Stimulated activated CD4-positive, alpha-beta T cell treated with anti-CD3 and anti-CD28 coated beads, Interleukin-12 subunit alpha, Interleukin-12 subunit beta, amount 100 ng/mL, for 48 hours (primary cell): ENCODE measurements at places on chromosomes 16 and 17.

GRCh38 chr16:15808071-15808470 lies 48.8 kb downstream of the MYH11 start:
- DNase-seq: no peak

DNA sequence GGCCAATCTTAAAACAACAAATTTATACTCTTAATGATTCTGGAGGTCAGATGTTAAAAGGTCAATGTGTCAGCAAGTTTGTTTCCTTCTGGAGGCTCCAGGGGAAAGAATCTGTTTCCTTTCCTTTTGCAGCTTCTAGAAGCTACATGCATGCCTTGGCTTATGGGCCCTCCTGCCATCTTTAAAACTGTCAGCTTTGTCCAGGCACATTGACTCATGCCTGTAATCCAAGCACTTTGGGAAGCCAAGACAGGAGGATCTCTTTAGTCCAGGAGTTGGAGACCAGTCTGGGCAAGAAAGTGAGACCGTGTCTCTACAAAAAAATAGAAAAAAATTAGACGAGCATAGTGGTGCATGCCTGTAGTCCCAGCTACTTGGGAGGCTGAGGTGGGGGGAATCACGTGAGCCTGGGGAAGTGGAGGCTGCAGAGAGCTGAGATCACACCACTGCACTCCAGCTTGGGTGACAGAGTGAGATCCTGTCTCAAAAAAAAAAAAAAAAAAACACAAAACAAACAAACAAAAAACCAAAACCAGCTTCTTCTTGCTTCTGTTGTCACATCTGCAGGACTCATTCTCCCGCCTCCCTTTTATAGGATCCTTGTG lies 58.3 kb downstream of the NOS2 start:
- no peak for DNase-seq

- DNase-seq: no peak
Measured at GRCh38 chr17:80163336-80163735, 6.5 kb upstream of the CARD14 start.

DNA sequence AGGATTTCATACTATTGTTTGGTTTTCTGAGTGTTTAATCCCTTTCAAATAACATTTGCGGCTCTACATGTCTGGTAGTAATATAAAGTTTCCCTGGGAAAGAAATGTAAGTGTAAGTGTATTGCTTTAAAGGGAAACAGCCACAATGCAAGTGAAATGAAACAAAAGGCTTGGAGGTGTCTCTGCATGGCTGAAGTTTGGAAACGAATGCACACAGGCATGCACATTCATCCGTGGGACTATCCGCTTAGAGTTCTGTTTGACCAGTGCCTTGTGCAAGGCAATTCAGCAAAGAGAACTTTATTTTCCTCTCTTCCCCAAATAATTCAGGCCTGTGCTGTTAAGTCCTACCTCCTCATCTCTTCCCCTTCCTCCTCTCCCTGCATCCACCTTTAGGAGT lies 56.1 kb upstream of the MRTFB start:
- DNase-seq: no peak

DNA sequence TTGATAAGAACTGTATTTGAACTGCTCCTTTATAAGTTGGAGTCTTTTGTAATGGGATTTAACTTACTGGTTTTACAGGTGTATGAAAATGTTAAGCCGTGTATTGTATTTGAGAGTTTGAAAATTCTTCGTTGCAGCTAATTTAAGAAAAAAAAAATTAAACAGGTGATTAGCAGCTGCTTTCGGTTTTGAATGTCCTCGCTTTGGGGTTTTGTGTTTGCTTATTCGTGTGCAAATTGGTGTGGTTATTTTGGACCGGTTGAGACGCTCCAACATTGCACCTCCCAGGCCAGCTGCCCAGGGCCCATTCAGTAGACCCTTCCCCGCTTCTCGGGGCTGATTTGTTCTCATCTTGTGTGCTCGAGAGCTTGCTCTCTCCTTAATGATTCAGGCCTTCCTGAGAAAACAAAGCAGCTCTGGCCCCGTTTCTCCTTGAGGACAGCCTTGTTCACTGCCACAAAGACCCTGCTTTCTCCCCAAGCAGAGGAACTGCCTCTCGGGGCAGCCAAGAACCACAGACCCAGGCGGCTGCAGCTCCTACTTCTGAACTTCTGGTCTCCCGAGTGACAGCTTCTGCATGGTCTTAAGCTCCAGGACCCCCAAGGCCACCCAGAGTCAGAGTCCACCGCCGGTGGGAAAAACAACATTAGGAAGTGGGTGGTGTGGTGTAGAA lies 100.5 kb downstream of the MSI2 start:
- no peak for DNase-seq

DNA sequence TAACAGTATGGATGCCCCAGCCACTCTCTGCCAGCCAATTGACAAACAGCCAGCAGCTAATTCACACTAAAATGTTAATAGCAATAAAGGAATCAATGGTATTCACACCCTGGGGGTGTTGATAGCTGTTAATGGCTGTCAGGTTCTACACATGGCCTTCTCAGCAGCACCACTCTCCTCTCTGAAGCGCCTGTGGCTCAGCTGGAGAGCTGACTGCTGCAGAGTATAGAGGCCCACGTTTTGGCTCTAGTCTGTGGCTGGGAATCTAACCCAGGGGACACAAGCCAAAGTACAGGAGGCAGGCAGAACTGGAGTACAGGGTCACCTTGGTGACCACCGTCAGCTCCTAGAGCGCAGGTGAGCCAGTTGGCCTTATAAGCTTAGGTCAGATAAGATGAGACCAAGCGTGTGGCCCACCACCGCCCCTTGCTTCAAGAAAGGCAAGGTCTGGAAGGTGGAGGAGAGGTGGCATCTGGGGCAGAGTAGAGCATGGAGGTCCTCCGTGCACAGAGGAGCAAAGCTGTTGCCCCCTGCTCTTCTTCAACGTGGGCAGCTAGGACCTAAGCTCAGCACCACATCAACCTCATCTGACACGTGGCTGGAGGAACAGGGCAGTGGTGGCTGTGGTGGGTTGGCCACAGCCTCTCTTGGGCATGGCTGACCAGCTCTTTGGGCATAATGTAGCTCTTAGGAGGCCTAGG lies 25.4 kb downstream of the CCR7 start:
- no peak for DNase-seq

DNA sequence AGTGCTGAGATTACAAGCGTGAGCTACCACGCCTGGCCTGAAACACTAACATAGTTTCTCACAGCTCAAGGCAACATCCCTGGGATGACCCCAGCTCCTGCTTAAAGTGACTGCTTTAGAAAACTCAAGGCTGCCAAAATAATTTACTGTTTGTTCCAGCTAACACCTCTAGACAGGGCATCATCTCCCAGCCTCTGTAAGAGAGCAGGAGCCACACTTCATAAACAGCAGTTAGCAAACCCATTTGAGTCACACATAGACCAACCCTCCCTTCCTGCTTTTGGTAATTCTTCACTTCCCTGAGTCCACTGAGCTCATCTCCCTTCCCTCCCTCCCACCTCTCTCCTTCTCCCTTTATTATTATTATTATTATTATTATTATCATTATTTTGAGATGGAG lies 201.3 kb downstream of the XYLT1 start:
- no peak for DNase-seq

GRCh38 chr17:57404795-57405490 lies 148.6 kb downstream of the MSI2 start:
- DNase-seq: no peak

- DNase-seq: peak; percentile 42
Measured at GRCh38 chr16:578870-579405, 9.2 kb downstream of the PIGQ start.

DNA sequence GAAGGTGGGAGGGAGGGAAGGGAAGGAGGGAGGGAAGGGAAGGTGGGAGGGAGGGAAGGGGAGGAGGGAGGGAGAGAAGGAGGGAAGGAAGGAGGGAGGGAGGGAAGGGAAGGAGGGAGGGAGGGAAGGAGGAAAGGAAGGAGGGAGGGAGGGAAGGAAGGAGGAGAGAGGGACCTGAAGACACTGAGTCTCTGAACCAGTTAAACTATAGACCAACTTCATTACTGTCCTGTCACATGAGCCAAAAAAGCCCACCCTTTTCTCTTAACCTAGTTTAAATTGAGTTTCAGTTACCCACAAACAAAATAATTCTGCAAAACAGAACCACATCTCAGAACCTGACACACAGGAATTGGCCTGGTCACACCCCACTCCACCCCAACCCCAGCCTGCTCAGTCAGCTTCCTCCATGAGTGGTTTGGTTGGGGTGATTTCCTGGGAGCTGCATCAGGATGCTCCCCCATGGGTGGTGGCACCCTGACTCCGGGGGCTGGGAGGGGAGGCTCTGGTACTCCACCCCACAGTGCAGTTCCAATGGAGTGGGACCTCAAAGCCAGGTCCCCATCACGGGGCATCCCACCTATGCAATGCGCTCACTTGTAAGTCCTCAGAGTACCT lies 4.7 kb upstream of the PRR29 start:
- no peak for DNase-seq

GRCh38 chr16:314795-315299 lies 31.9 kb downstream of the PDIA2 start:
- no peak for DNase-seq

DNA sequence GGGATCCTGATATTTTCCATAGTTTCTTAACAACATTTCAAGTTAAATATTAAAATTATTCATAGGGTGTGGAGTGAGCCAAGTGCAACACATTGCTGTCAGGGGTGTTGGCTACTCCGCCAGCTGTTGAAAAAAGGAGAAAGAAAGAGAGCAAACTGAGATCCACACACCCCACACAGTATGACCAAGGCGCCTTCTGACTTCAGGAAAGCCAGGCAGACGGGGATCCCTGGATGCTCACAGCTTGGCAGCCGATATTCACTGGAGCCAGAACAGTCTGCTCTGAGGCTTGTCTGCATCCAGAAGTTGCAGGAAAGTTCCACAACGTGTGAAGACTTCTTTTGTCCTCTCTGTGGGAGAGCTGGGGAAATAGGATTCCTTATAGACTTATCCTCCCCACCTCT lies 9.3 kb downstream of the CHD9NB start:
- no peak for DNase-seq

- no peak for DNase-seq
Measured at GRCh38 chr17:75979705-75980187, 706 bp downstream of the TEN1 start.

- no peak for DNase-seq
Measured at GRCh38 chr17:62797959-62798358, 10.2 kb downstream of the MARCHF10 start.

- DNase-seq: no peak
Measured at GRCh38 chr17:44976206-44976605, 8.1 kb upstream of the C1QL1 start.

DNA sequence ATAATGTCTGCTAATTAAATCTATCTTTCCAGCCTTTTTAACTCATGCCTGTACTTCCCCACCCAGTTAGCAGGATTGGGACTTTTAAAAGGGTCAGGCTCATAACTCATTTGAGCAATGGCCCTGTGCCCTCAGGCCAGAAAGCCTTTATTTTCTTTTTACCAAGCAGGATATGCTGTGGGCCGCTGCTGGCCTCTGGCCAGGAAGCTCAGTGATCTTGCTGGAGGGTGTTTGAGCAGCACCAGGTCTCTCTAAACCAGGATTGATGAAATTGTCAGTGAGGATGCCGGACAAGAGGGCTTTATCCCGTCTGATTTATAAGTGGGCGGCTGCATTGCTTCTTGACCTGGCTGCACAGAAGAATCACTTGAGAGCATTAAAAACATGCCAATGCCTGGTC lies 187.8 kb downstream of the RAB11FIP4 start:
- no peak for DNase-seq

- no peak for DNase-seq
Measured at GRCh38 chr17:19242323-19242722, 5.2 kb downstream of the EPN2 start.

DNA sequence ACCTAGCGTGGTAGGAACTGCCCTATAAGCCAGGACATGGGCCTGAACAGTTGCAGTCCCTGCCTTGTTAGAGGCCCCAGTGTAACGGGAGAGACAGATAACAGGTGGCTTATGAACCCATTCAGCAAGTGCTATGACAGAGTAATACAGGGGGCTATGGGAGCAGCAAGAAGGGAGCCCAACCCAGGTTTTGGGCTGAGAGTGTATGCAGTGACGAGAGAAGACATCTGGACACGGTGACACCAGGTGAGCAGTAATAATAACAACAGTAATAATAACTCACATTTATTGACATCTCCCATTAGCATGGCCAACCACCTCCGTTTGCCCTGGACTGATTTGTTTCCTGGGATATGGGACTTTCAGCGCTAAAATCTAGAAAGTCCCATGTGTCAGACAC lies 100.8 kb downstream of the IRX5 start:
- no peak for DNase-seq

DNA sequence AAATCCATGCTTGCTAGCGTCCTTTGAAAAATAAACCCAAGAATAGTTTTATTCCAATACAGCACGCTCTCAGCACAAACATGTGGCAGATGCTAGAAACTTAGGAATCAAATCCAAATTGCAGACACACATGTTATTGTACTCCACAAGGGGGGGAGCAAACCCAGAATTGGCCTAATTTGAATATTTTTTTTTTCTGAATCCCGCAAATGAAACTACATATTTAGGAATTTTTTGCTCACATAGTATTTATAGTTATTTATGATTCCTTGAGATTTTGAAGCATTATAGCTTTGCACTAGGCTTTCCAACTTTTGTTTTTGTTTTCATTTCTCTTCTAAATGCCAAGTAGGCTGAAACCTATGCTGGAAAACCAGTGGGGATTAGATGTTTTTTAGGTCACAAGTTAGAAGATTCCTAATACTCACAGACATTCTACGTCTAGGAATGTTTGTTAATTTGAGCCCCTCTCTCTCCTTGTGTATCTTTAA lies 59.3 kb upstream of the CDH11 start:
- DNase-seq: no peak

DNA sequence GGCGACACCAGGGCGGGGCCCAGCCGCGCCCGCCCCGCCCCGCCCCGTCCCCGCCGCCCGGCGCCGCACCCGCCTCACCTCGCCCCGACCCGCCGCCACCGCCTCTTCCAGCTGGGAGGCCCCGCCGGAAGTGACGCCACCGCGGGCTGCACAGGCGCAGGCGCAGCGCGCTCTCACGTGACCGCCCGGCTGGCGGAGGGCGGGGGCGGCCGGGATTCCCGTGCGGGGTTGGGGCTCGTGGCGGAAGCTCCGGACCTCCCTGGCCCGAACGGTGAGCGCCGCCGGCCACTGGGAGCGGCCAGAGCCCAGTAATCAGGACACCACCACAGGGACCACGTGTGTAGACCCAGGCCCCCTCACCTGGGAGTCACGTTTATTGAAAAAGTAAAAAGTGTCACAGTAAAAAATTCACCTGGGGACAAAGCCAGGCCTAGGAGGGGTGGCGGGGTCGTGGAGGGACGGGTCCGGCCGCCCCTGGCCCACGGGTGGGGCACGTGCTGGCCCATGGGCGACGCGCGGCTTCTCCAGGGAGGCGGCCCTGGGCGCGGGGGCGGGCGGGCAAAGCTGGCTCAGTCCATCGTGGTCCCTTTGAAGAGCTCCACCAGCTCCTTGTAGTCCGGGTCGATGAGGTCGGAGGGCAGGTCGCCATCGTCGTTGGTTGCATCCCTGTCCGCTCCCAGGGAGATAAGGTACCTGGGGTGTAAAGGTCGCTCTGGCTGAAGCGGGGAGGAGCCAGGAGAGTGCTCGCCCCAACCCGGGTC lies at the start of gene MCRIP1:
Gene MCRIP1 (minus strand): TSS at position 132 of the 761 bp plus-strand sequence. CDS start 8,785 bp downstream, outside the sequence.
- DNase-seq: peak; percentile 97
